ENCODE measurements at places on chromosomes 3 and 15.

GRCh38 chr15:89374086-89374981 lies 39.7 kb upstream of the POLG start:
- no peak for DNase-seq

GRCh38 chr15:55552926-55553325 lies 35.2 kb downstream of the PYGO1 start:
- DNase-seq: no peak

GRCh38 chr15:33095641-33096040 lies 98.9 kb downstream of the FMN1 start:
- DNase-seq: no peak

- no peak for DNase-seq
Observed at GRCh38 chr15:96285305-96285704, 45.2 kb upstream of the NR2F2 start.

GRCh38 chr3:23877329-23877980 lies 39.3 kb downstream of the NKIRAS1 start:
- no peak for DNase-seq

DNA sequence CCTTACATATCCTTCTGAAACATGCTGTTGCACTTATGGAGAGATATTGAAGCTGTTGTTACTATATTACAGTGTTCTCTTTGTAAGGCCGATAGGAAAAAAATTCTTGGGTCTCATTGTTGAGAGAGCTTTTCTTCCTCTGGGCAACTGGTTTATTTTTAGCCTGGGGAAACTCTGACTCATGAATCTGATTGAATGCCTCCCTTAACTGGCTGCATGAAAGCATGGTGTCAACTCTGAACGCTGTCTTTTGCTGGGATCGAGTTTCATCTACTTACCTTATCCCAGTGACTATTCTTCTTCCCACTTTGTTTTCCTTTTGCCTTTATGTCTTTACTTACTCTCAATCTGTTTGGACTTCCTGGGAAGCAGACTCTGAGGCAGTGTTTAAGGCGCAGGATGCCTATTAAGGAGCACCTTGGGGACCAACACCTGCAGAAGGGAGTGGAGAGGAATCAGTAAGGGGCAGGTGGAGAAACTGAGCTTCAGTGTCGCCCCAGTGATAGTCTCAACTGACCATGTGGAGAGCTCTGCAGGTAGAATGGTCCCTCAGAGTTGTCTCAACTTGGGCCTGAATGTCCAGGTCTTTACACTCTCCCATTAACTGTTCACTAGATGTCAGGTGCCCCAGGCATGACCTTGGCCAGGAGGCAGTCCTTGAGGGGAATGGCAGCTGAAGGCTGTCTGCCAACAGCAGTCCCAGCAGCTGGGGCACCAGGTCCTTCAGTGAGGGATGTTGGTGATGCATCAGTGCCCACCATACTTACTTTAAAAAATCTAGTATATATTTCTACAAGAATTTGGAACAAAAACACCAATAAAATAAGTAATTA lies 88.9 kb upstream of the CCNL1 start:
- DNase-seq: no peak

GRCh38 chr3:71602256-71602655 lies 18.7 kb upstream of the FOXP1 start:
- DNase-seq: no peak

GRCh38 chr3:102573483-102574028 lies 138.7 kb downstream of the ZPLD1 start:
- DNase-seq: no peak

GRCh38 chr15:63763476-63764123 lies 70.1 kb downstream of the HERC1 start:
- no peak for DNase-seq

DNA sequence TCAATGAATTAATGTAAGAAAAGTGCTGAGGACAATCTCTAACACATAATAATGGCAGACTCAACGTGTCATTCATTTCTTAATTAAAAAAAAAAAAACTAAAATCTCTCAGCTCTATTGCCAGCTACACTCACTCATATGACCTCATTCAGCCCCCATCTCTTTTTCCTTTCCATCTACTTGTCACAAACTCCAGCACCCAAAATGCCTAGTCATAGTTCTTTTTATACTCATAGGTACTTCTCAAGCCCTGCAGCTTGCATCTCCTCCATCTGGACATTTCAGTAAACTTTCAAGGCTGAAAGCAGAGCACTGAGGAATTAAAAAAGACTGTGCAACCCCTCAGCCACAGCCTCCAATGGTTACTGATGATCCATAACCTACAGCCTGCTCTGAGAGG lies 109.8 kb downstream of the PLCH1 start:
- no peak for DNase-seq

- no peak for DNase-seq
Observed at GRCh38 chr3:56960234-56960917, 100.1 kb upstream of the SPATA12 start.

GRCh38 chr3:139394116-139394515 lies 4.7 kb upstream of the COPB2 start:
- no peak for DNase-seq

DNA sequence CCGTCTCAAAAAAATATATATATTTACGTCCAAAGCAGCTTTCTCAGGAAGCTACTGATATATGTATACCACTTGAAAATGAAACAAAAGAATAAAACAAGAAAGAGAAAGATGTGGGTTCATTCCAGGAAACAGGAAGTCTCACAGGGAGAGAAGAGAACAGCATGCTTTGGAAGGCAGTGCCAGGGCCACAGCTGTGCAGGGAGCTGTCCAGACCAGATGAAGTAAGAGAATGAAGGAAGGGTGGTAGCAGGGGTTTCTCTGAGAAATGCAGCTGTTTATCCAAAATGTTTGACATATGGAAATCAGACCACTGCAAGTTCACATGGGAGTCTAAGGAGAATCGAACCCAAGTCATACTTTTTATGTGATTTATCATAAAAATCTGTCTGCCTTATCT lies 8.9 kb upstream of the GPR27 start:
- DNase-seq: no peak

DNA sequence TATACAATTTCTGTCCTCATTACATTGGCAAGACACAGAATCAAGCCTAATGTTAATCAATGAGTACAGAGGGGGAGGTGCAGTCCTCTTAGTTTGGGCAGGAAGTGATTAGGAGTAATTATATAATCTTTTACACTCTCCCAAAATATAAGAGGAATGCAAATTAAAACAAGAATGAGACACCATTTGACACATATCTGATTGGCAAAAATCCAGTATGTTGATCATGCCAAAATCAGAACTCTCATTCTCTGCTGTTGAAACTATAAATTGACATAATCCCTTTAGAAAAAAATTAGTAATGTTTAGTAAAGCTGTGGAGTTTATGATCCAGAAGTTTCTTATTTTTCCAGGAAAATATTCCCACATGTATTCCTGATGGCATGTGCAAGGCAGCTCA lies 373.4 kb downstream of the EPHA6 start:
- no peak for DNase-seq

DNA sequence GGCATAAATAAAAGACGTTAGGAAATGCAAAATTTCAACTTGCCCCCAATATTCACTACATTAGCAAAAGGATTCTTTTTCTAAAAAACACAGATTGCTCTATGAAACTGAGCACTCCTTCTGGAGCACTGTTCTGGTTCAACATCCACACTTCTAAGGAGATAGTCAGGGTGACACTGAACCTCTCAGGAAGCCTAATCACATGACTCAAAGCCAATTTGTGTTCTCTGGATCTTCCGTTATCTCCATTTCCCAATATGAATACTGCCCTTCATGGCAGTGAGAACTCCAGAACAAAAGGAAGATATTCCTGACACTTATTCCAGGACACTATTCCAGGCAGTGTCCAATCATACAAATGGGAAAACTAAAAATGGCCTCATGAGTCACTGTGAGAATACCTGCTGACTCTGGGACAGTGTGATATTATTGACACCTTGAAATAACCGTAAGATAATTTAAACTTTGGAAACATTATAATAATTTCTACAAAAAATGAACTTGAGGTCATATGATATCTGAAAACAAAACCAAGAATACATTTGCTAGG lies 21.4 kb upstream of the TRPM7 start:
- DNase-seq: no peak

- DNase-seq: no peak
Observed at GRCh38 chr3:21785765-21786437, 34.9 kb upstream of the ZNF385D start.

- DNase-seq: no peak
Observed at GRCh38 chr3:112074616-112075497, 11.3 kb upstream of the C3orf52 start.

DNA sequence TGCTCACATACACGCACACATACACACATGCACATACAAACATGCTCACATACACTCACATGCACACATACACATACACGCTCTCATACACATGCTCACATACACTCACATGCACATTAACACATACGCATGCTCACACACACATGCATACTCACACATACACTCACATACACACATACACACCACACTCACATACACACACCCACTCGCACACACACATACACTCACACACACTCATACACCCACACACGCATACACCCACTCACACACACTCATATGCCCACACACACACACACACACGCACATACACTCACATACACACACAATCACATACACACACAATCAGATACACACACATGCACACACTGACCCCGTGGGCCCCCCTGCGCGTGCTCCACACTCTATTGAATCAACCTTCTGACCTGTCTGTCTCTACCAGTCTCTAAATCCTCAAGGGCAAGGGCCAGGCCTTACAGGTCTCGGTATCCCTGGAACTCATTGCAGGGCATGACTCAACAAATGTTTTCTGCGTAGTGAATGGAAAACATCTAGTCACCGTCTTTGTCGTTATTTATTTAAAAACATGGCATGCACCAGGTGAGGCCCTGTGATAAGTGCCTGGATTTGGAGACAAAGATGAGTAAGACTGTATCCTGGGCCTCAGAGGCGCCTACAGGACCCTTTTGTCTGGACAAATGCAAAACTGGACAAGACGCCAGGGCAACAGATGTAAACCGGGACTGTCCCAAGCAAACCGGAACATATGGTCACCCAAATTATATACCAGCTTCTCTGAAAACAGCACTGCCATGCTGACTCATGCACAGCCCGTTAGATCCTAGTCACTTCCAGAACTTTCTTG lies 41.8 kb downstream of the GRK7 start:
- no peak for DNase-seq

GRCh38 chr3:58272891-58273290 lies 33.2 kb upstream of the RPP14 start:
- DNase-seq: no peak

DNA sequence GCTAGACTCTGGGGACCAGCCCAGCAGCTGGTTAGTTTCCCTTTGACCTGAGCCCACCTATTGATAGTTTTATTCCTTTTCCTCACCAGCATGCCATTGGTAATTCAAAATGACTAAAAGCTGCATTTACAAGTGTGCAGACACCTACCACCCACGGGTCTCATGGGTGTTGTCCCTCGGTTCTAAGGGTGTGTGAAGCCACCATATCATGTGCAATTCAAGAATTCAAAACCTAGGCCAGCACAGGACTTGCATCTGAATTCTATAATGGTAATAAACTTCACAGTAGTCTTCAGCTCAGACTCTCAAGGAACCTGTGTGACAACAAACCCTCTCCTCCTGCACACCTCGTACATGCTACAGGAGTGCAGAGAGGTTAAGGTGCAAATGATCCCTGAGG lies 55.3 kb downstream of the NTRK3 start:
- DNase-seq: no peak

DNA sequence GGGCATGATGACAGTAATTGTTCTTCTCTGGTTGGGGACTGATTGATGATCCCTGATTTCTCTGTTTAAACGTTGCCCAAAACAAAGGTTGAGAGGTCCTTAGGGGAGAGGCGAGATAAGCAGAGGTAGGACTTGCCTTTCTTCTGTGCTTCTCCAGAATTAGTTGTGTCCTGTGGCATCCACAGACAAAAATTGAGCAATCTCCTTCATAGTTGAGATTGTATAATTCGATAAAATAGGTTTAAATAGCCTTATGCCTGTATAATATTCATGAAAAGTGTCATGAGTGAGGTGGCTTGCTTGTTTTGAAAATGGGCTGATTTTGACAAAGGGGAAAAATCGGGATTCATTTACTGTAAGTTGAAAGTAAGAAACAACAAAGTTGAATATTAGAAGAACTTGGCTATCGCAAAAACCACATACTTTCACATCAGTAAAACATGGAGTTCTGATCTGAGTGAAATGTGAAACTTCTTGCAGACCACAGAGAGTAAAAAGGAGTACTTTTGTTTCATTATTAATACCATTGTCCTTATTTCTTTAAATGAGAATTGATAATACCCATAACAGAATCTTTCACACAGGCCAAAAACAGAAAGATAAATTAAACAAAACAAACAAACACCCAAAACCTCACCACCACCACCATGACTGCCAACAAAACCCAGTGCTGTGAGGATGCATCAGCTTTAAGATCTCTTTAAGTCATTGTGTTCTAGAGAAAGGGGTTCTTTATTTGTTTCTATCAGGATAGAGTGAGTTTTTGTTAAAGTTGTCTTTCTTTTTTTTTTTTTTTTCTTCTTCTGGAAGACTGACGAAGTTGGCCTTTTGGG lies 155.7 kb downstream of the LPP start:
- DNase-seq: no peak
